HS-27A (cell line): ENCODE measurements at places on chromosomes 6 and 20.

DNA sequence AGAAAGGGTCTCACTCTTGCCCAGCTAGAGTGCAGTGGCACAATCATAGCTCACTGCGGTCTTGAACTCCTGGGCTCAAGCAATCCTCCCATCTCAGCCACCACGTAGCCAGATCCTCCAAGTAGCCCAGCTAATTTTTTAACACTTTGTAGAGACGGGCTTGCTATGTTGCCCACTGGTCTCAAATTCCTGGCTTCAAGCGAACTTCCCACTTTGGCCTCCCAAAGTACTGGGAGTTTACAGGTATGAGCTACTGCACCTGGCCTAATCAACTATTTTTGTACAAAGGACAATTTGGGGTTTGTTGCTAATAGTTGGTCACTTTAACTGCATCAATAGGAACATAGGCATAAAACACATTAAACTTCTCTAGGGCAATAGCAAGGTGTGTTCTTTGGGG lies 29.9 kb upstream of the SYNCRIP start:
- no peak for DNase-seq

DNA sequence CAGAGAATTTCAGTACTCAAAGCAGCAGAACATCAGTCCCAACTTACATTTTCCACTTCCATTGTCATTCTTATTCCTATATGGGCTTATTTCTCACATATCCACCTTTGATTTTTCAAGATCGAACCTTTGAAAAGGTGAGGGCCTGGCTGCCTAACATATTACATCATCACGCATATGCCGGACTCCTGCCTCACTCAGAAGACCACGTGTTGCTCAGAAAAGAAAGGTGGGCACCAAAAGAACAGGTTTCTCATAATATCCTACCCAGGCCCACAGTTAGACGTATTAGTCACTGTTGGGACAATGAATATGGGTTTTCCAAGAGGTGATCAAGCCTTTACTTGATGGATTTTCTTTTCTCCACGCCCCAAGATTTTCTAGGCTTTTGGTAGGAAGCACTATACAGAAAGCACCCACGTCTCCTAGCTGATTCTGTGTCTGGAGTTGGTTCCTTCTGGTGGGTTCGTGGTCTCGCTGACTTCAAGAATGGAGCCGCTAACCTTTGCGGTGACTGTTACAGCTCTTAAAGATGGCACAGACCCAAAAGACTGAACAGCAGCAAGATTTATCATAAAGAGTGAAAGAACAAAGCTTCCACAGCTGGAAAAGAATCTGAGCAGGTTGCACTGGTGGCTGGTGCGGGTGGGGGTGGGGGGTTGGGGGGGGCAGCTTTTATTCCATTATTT lies 168.9 kb downstream of the ATXN1 start:
- DNase-seq = no peak

DNA sequence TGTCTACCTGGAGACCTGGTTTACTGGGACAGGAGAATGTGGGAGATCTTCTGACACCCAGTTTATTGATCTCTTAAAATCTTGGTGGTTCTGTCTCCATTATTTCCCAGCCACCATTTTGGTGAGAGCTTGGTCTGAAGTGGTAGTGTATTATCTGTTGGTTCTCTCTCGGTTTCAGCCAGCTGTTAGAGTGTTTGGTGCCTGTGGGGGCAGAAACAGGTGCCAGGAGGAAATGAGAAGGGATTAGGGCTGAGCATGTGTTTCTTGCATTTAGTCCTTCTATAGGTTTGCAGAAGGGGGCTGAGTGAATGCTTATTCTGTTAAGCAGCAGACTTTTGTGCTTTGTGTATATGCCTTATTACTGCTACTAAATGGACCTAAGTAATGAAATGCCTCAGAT lies 9.6 kb downstream of the JARID2 start:
- DNase-seq = no peak

GRCh38 chr6:29567541-29567940 lies 8.0 kb upstream of the UBD start:
- no peak for DNase-seq

GRCh38 chr6:129849456-129849855 lies 11.7 kb downstream of the TMEM244 start:
- no peak for DNase-seq
